ENCODE measurements at places on chromosomes 7 and 10.

- no peak for DNase-seq
These were observed 669.1 kb downstream of the KCNMA1 start for GRCh38 chr10:76968483-76968882.

- no peak for DNase-seq
These were observed 64.9 kb downstream of the LCOR start for GRCh38 chr10:96896884-96897589.

DNA sequence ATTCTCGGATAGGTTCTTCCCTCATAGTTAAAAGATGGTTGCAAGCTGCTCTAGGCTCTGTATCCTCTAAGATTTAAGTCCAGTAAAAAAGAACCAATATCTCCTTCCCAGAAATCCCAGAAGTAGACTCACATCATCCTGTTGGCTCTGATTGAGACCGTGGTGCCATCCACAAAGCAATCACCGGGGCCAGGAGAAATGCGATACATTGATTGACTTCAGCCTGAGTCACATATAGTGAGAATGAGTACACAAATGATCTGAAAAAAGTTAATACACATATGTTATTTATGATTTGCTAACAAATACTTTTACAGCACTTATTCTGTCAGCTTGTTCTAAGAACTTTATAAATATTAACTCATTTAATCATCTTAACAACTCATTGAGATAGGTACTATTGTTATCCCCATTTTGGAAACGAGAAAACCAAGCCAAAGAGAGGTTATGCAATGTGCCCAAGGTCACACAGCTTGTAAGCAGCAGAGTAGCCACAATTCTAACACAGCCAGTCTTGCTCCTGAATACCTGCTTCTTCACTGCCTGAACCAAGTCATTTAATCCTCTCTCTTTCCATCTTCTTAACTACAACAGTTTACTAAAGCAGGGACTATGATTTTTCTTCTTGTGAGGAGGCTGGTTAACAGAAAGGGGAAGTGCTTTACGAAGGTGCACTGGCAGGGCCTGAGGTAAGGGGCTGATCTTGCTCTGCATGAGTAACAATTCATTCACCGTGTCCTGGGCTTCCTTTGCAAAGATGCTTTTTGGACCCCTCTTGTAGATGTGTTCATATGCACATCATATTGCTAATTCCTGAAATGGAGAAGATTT is 177.0 kb downstream of the REEP3 start:
- DNase-seq, result no peak

DNA sequence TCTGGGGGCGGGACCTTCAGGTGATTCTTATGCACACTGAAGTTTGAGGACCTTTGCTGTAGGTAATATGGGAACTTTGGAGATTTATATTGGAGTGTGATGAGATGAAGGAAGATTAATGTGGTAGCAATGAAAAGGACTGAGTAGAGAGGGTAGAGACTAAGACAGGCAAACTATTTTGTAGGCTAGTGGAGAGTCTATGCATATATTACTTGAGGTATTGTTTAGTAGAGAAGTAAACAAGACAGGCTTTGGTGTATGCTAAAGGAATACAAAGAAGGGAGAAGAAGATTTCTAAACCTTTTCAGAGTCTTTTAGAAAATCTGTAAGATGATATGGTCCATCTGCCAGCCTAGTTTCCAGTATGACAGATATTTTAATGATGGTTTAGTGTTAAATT is 129.1 kb downstream of the EXOC4 start:
- DNase-seq, result no peak
